ENCODE measurements at places on chromosomes 5 and 9. TPM values are rescaled to one million over a fixed set of nuclear protein-coding genes. Genes with fewer than 3 reads are reported as not detected.

DNA sequence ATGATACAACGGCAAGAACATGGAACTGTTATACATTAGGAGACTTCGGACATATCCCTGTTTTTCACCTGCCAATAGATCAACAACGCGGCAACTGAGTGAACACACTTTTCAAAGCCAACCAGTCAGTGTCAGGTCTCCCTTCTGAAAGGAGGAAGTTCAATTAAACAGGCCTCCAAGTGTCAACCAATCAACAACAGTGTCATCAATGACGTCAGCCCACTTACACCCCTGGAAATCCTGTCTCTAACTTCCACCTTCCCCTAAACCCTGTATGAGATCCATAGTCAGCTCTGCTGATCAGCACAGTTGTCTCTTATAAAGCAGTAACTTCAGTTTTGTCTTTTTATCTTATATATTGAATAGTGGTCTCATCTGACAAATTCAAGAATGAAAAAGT, 36.6 kb downstream of the DMRT3 start:
- DNase-seq: no peak

- no peak for DNase-seq
Observed at GRCh38 chr5:81656783-81657182, 94.1 kb downstream of the SSBP2 start.

- DNase-seq: no peak
Observed at GRCh38 chr5:164481270-164481669, 975.9 kb downstream of the MAT2B start.

Gene TCF7
- 17.8 TPM for total RNA-seq

DNA sequence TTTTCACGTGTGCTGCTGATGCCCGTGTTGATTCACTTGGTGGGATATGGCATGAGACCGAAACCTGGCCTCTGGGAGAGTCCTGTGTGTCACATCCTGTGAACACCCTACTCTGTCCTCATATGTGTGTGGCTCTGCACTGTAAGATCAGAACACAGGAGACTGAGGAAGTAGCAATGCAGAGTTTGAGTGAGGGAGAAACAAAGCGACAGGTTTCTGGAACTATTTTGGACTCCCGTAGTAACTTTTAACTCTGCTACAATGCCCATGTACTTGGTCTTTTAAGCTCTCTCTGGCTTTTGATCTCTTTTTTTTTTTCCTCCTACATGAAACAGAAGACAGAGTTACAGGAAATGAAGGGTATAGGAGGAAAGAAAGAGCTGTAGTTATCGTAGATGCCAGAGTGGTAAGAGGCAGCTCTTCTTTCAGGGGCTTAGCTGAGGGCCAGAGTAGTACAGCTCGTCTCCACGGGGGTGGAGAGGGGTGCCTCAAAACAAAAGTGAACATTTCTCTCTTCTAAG, 26.6 kb downstream of the GRAMD2B start:
- DNase-seq: no peak

GRCh38 chr9:22682961-22683699, 236.5 kb downstream of the DMRTA1 start:
- DNase-seq: no peak

DNA sequence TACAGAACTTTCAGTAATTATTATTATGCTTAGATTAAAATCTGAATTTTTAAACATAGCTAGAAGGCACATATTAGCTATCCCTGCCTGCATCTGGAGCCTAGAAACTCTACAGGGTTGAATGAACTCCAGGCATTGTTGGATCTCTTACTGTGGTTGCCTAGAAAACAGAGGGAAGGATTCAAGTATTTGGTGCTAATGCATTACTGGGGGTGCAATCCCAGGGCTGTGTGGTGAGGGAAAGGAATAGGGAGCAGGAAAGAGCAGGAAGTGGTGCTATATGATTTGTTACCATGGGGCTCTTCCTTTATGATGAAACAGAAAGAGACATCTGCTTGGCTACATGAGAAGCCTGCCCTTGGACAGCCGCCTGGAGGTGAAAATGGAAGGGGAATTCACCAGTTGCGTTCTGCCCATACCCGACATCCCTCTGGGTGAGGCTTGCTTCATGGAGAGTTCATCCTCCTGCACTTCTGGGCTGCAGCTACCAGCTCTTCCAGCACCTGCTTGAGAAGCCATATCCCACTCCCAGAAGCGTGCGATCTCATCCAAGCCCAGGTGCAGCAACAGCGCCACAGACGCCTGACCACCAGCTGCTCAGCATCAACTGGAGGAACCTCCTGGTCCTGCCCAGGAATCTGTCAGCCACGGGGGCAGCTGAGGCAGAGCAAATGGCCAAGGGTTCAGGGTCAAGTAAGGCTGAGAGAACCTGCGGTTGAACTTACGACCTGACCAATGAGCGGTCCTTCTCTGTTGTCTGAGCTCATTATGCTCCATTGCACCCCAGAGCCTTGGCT, 362.8 kb downstream of the SEMA5A start:
- no peak for DNase-seq

- DNase-seq: no peak
Observed at GRCh38 chr9:113919871-113920270, 43.8 kb downstream of the ZNF618 start.

DNA sequence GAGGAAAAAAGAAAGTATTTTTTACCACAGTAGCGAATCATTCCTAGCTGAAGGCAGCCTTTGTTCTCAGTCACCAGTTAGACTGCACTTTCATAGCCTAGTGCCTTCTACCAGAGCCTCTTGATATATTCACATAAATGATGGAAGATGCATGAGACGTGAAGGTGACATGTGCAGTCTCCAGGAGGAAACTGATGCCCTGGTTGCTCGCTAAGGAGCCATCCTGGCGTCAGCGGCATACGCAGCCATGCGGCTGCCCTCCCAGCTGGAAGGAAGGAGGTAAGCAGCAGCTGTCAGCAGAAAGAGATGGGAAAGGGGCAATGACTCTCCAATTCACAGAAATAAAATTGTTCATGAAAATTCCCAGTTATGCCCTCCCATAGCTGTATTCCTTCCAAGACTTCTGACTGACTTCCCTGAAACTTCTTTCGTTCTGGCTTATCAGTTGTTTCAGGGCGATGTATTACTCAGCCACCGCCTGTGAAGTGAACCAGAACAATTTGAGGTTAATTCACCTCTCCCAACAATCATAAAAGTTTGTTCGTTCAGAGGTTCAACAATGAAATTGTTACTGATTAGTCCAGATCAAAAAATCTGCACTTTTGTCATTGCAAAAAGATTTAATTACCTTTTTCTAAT, 331.2 kb downstream of the NR2F1-AS1 start:
- DNase-seq: peak; percentile 34

DNA sequence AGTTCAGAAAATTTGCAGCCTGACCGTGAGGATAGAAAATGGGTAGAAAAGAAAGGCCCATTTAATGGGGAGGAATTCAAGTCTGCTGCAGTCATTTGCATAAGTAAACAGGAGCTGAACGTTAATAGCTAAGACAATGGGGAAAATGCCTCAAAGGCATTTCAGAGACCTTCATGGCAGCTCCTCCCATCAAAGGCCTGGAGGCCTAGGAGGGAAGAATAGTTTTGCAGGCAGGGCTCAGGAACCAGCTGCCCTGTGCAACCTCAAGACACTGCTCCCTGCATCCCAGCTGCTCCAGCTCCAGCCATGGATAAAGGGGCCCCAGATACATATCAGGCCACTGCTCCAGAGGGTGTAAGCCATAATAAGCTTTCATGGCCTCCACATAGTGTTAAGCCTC, 32.2 kb upstream of the CDH18 start:
- no peak for DNase-seq
